ENCODE measurements at places on chromosomes 4 and X.

- H3K4me3 ChIP-seq = no peak overlapping the region
- no peaks in the 10 kb centered on the region for H3K27me3 ChIP-seq
- H3K27ac ChIP-seq = no peak overlapping the region
- H3K36me3 ChIP-seq = no peaks in the 10 kb centered on the region
- H3K4me1 ChIP-seq = no peaks in the 10 kb centered on the region
Observed at GRCh38 chrX:20026278-20026677, 35.4 kb upstream of the BCLAF3 start.

GRCh38 chr4:186725469-186726425, 2.1 kb upstream of the FAT1 start:
- peak; percentile 91 for DNase-seq
- H3K4me3 ChIP-seq = peak overlapping the region; percentile 94
- peak overlapping the region; percentile 96 for H3K27ac ChIP-seq
- H3K27me3 ChIP-seq = no peaks in the 10 kb centered on the region

DNA sequence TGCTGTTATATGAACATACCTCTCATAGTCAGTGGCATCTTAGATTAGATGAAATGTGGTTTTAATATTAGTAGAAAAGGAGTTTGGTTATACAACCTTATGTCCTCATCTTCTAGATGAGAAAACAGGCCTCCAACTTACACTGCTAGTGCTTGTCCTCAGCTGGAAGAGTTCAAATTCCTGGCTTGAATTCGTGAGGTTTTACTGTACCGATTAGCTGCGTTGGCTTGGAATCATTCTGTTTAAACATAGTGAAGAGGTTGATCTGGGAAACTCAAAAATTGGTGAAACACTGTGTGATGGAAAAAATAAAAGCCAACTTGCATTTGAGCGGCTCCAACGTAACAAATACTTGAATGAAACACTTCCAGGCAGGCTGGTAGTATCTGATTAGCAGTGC, 81.0 kb downstream of the LNX1 start:
- H3K4me3 ChIP-seq = no peak overlapping the region
- DNase-seq = peak; percentile 40
- H3K27me3 ChIP-seq = no peaks in the 10 kb centered on the region
- H3K36me3 ChIP-seq = no peaks in the 10 kb centered on the region
- no peak overlapping the region for H3K27ac ChIP-seq

DNA sequence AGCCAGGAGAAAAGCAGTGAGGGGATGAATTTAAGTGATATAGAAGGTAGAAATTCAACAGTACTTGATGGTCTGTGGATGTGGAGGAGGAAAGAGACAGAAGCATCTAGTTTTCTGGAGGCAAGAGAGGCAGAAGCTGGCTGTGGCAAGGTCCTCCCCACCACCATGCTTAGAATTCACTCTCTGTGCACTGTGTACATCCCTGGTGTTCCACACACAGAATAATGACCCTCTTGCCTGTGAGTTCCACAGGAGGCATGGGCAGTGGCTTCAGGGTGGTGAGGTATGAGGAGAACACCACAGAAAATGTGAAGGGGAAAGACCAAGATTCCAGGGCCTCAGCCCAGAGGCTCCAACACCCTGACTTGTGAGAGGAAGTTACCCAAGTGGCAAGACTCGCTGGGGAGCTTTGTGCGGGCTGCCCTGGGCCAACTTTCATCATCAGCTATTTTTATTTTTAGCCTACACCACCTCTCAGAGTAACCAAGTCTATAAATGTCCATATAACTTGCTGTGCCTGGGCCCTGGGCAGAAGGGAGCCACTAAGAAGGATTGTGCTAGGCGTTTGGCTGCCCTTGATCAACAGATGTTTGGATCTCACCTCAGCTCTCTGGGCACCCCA, 7.8 kb upstream of the INTS6L start:
- no peaks in the 10 kb centered on the region for H3K4me1 ChIP-seq
- no peaks in the 10 kb centered on the region for H3K36me3 ChIP-seq
- DNase-seq = no peak
- H3K27me3 ChIP-seq = no peaks in the 10 kb centered on the region
- no peak overlapping the region for H3K27ac ChIP-seq

DNA sequence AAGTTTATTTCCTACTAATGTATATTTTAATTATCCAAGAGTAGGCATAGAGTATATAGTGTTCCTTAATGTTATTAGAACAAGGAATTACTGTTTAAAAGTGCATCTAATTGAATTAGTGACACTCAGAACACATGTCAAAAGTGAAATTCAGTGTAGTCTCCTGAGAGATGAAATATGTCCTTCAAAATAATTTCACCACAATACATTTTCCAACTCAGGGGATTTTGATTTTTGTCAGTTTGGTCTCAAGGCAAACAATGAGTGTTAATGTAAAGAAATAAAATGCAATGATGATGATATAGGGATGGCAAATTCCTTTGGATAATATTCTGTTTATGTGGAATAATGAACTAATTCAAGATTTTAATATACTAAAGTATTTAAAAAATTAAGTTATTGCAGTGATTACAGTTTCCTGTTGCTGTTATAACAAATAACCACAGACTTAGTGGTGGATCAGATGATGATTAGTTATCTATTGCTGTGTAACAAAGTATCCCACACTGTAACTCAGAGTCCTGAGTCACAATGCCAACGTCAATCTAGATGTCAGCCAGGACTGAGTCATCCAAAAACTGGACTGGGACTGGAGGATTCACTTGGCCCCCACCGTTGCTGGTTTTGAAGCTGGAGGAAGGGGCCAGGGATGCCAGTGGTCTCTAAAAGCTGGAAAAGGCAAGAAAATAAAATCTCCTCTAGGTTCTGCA, 148.0 kb upstream of the SLC7A11 start:
- H3K27ac ChIP-seq = no peak overlapping the region
- no peaks in the 10 kb centered on the region for H3K27me3 ChIP-seq
- no peaks in the 10 kb centered on the region for H3K4me1 ChIP-seq
- no peak overlapping the region for H3K4me3 ChIP-seq
- H3K36me3 ChIP-seq = no peaks in the 10 kb centered on the region

- peak; percentile 95 for DNase-seq
- no peak overlapping the region for H3K27ac ChIP-seq
- H3K36me3 ChIP-seq = peaks cover 1% of the 10 kb centered on the region
- H3K4me1 ChIP-seq = peaks cover 3% of the 10 kb centered on the region
- no peaks in the 10 kb centered on the region for H3K27me3 ChIP-seq
Observed at GRCh38 chr4:107689912-107690587, 30.0 kb downstream of the PAPSS1 start.

DNA sequence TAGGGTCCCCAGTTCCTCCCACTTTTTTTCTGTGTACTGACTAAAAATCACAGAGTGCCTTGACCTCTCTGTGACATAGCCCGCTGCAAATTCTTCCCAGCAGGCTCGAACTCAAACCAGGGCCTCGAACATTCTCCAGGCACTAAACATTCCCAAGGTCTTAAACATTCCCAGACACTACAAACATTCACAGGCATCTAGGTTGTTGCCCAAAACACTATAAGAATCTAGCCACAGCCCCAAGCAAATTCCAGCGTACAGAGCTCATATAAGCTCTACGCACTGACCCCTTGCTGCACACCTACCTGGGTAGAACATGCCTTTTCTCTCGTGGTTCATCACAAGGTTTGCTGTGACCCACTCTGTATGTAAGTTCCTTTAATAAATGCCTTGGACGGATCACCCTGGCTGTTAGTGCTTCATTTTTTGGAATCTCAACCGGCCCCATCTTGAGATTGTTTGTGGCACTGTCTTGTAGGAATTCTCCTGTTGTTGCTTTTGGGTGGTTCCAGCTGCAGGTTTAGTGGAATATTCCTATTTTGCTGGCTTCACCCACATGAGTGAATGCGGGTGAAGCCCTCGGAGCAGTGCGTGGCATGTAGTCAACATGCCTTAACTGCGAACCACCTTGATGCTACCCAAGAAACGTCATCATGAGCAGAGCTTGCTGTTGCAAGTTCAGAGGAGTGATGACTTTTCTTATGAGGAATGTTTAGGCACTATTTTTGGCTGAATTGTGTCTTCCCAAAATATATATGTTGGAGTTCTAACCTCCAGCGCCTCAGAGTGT, 230.0 kb downstream of the HS3ST1 start:
- no peaks in the 10 kb centered on the region for H3K36me3 ChIP-seq
- H3K4me1 ChIP-seq = no peaks in the 10 kb centered on the region
- no peak overlapping the region for H3K4me3 ChIP-seq
- DNase-seq = no peak
- H3K27me3 ChIP-seq = no peaks in the 10 kb centered on the region

GRCh38 chr4:3688018-3688998, 77.9 kb upstream of the ADRA2C start:
- no peaks in the 10 kb centered on the region for H3K36me3 ChIP-seq
- no peak for DNase-seq
- H3K27ac ChIP-seq = no peak overlapping the region
- H3K4me3 ChIP-seq = no peak overlapping the region

GRCh38 chrX:2500803-2501558, at the start of the genes DHRSX and ZBED1:
Gene DHRSX (minus strand): TSS chrX:2500976. CDS start chrX:2500925, 51 bp downstream.
Gene ZBED1 (minus strand): TSS chrX:2500976. CDS start chrX:2490719, 10,257 bp downstream.
- DNase-seq = peak; percentile 12
- peaks cover 10% of the 10 kb centered on the region for H3K4me1 ChIP-seq
- H3K27me3 ChIP-seq = no peaks in the 10 kb centered on the region
- peak within 1 kb of the TSS; percentile 89 for H3K4me3 ChIP-seq

DNA sequence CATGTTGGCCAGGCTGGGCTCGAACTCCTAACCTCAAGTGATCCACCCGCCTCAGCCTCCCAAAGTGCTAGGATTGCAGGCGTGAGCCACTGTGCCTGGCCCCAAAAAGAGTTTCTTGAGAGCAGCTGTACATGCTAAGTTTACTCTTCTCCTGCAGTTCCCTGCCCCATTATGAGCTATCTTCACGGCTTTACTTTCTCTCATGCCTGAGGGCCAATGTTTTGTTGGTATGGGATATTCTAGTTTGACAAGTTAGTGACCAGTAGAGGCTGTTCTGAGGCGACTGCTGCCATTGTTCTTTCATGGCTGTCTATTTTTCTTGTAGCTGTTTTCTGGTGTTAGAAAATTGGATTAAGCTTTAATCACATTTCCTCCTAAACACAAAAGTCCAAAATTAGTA, 78.0 kb upstream of the STX18 start:
- H3K27ac ChIP-seq = no peak overlapping the region
- H3K36me3 ChIP-seq = no peaks in the 10 kb centered on the region
- no peak overlapping the region for H3K4me3 ChIP-seq
- peaks cover 2% of the 10 kb centered on the region for H3K4me1 ChIP-seq

DNA sequence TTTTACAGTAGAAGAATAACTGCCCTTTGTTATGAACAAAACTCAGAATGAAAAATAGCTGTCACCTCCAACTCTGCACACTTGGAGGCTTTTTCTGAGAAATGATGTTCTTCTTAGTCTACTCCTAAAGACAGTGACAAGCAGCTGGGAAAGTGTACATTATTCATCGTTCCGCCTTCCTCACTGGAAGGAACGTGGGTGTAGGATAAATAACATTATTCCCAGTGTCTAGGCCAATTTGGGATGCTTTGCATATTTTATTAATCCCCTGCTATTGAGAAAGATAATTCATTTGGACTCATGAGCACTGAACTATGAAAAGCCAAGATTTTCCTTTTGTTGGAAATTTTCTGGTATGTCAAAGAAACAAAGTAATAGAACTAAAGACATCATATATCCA, 87.8 kb downstream of the VCX2 start:
- H3K36me3 ChIP-seq = no peaks in the 10 kb centered on the region
- no peak for DNase-seq
- H3K27me3 ChIP-seq = no peaks in the 10 kb centered on the region
- no peak overlapping the region for H3K4me3 ChIP-seq
- no peaks in the 10 kb centered on the region for H3K4me1 ChIP-seq

DNA sequence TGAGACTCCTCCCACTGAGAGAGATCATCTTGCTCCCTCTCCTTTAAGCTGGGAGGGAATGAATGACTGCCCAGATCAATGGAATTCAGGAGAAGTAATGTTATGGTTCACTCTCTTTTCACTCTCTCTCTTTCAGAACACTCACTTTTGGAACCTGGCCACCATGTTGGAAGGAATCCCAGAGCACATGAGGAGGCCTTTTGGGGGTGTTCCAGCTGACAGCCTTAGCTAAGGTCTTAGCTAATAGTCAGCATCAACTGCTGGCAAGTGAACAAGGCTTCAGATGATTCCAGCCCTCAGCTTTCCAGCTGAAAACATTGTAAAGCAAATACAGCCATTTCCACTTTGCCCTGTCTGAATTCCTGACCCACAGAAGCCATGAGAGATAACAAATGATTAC, 124.0 kb upstream of the CLNK start:
- H3K27ac ChIP-seq = no peak overlapping the region
- H3K36me3 ChIP-seq = no peaks in the 10 kb centered on the region

DNA sequence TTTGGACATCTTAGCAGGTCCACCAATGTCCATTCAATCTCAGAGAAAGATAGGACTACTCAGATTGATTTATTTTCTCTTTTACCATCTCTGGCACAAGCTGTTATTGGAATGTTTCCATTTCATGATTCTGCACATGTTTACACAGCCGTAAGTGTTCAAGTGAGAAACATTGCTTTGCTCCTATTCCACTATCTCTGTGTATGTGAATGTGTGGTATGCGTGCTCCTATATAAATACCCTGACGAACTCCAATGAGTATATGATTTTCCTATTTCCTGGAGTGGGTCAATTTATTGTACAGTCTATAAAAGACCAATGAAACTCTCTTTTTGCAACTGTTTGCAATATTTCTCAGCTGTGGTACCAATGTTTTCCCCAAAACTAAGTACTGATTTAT, 221.0 kb upstream of the GALNT7 start:
- no peak for DNase-seq
- H3K4me1 ChIP-seq = no peaks in the 10 kb centered on the region
- no peak overlapping the region for H3K27ac ChIP-seq
- no peaks in the 10 kb centered on the region for H3K27me3 ChIP-seq
- H3K36me3 ChIP-seq = no peaks in the 10 kb centered on the region

DNA sequence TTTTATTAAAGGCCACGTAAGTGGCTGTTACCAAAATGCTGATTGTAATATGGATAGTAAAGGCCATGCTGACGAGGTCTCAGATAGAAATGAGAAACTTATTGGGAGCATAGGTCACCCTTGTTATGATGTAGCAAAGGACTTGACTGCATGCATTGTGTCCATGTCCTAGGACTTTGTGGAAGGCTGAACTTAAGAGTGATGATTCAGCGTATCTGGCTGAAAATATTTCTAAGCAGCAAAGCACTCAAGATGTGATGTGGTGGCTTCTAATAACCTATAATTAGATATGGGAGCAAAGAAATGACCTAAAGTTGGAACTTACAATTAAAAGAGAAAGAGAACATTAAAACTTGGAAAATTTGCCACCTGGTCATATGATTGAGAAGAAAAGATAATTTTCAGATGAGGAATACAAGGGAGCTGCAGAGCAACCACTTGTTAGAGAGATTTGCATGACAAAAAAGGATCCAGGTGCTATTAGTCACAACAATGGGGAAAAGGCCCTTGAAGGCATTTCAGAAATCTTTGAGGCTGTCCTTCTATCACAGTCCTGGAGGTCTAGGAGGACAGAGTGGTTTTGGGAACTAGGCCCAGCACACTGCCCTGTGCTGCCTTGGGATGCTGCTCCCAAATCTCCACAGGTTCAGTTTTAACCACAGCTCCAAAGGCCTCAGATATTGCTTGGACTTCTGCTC, 793.7 kb upstream of the LCORL start:
- no peak for DNase-seq
- H3K4me3 ChIP-seq = no peak overlapping the region
- no peaks in the 10 kb centered on the region for H3K27me3 ChIP-seq
- H3K36me3 ChIP-seq = no peaks in the 10 kb centered on the region
- no peak overlapping the region for H3K27ac ChIP-seq
- no peaks in the 10 kb centered on the region for H3K4me1 ChIP-seq
